ENCODE measurements at places on chromosomes 13 and 19. TPM values are rescaled to one million over a fixed set of nuclear protein-coding genes. Genes with fewer than 3 reads are reported as not detected.

- DNase-seq: peak; percentile 90
These were observed 31.7 kb downstream of the DNAJC15 start for GRCh38 chr13:43054803-43055802.

- DNase-seq: no peak
These were observed 226.3 kb downstream of the SLC7A1 start for GRCh38 chr13:29369060-29369743.

DNA sequence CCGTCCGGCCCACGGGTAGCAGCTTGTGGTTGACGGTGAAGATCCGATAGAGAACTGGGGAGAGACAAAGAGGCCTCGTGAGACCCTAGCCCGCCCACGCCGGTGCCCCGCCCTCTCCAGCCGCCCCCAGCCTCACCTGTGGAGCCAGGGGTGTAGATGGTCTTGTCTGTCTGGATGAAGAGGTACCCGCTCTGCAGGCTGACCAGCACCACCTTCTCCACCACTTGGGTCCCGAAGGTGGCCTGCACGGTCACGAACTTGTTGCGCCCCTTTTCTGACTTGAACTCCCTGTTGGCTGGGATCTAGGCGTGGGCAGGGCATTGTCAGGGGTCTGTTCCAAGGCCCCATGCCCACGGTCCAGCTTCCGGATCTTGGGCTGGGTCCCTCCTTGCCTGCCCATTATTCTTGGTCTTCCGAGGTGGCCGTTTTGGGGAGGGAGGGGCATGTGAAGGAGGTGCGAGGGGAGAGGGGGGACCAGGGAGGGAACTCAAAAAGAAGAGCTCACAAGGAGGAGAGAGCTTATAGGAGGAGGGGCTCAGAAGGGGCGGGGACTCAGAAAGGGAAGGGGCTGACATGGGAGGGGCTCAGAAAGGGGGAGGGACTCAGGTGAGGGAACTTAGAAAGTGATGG lies 2.2 kb downstream of the C3 start:
- DNase-seq: no peak

DNA sequence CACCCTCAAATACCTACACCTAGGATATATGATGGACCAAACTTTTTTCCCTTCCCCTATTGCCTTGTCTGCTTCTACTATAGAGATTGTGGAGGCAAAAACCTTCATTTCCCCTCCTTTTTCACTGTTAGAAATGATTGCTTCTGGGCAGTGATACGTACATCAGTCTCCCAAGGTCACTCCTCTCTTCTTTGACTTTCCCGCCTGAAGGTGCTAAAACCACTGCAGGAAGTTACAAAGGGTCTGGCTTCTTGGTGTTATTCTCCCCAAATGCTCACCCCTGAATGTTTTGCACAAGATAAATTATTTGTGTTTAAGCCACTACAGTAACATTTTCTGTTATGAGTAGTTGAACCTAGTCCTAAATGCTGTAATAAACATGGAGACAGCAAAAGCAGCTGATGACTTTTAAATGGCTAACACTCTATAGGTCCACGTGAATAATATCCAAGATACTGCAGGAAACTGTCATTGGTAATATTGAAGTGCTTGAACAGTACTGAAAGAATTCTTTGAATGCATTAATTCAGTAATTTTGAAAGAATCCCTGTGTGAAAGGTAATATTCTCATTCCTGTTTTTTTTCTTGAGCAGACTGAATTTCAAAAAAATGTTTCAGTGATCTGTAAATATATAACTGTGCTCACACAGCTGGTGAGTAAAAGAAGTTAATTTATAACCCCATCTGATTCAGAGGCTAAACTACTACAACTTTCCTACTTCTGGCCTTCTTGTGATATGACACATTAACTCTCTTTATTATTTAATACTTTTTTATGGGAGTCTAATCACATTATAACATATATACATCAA lies 865.1 kb downstream of the EFNB2 start:
- DNase-seq: peak; percentile 58

DNA sequence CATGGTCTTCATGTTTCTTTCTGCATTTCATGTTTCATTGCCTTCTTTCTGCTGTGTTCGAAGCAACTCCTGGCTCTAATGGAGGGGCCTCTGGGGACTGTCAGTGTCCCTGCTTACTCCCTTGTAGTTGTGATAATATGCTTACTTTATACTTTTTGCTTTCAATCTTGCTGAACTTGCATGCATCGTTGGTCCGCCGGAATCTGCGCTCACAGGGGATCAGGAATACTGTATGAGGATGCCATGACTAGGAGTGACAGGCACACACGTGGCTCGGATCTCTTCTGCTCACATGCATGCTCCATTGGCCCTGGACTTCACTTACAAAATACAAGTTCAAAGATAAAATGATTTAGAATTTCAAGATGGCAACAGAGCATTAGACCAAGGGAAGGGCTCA lies 108.8 kb downstream of the SIPA1L3 start:
- peak; percentile 89 for DNase-seq

- DNase-seq: no peak
These were observed 5.4 kb upstream of the NLRP7 start for GRCh38 chr19:54952591-54953344.

DNA sequence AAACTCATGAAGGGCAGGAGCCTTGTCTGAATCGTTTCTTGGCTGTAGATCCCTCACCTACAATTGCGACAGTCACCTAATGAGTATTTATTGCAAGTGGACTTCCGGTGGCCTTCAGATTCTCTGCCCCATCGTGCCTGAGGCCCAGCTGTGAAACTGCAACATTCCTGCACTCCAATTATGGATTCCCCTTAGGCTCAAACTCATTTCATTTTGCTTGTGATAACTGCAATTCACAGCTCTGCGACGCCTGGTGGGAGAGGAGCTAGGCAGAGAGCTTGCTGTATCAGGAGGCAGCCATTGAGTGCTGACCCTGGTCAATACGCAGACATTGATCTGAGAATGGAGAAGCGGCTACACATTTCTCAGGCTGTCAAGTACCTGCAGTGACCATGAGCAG lies 59.0 kb downstream of the CCDC70 start:
- DNase-seq: peak; percentile 24

DNA sequence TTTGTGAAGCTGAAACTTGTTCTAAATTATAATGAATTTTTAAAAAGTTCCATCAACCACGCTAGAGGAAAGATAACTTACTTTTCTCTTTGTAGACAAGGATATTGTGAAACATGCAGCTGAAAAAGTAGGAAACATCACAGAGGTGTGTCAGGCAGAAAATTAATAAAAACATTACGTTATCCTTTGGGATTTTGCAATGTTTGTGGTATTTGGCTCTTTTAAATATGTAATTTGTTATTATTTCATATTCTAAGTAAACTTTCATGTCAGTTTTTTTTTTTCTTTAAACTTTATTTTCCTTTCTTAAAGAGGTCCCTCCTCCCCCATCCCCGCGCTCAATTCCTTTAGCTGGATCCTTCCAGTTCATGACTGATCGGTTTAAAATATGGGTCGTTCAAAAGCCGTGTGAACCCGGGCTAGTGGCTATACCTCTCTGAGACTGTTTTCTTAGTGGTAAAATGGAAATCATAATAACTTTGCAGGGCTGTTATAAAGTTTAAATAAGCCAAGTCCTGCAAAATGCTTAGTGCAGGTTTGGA lies 740 bp upstream of the CCDC61 start:
- DNase-seq: no peak

DNA sequence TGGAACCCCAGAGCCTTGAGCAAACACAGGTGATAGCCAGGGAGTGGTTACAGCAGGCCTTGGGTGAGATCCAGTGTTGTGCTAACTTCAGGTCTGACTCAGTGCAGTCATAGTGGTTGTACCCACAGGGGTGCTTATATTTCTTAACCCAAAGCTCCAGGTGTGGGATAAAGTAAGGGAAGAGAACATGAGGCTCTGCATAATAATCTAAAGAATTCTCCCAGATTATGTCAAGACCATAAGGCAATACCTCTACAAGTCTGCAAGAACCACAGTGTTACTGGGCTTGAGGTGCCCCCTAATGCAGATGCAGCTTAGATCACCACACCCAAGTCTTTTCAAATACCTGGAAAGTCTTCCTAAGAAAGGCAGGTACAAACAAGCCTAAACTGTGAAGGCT lies 485.4 kb downstream of the RFC3 start:
- no peak for DNase-seq

DNA sequence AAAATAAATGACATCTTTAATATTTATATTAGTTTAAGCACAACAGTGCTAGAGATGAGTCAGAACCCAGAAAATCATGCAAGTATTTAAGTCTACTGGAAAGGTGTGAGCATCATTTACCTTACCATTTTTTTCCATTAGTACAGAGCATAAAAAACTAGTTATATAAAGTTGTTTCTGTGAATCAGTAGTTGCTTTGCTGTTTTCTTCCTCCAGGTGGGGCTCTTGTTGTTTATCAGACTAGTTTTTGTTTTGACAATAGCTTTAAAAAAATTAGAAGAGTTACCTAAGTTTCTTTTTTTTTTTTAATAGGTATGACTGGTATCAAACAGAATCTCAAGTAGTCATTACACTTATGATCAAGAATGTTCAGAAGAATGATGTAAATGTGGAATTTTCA lies 12.7 kb downstream of the SUGT1 start:
- DNase-seq: no peak

The KCNJ14 gene
- 0.28 TPM for polyA plus RNA-seq

The CBY2 gene
- polyA plus RNA-seq: not detected

The APOE gene
- 2,837 TPM for polyA plus RNA-seq

All from kidney (tissue), 22 donors.